NCI-H187 (cell line): ENCODE measurements at places on chromosomes 5 and 9.

GRCh38 chr9:37788332-37788731 lies 3.5 kb upstream of the EXOSC3 start:
- no peak for DNase-seq

DNA sequence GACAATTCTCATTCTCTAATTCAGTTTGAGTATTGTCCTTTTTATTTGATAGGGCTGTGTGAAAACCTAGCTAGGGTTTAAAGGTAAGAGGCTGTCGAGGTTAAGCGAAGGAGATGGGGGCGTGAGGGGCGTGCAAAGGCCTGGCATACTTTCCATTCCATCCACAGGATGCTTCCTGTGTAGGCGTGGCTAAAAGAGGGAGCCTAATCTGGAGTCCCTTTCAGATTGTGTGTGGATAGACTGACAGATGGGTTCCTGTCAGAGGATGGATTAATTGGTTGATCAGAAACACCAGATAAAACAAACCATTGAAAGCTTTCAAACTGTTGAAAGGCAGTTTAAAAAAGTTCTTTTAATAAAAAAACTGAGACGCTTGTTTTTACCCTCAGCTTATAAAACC lies 1.1 kb upstream of the ELL2 start:
- no peak for DNase-seq

- no peak for DNase-seq
Observed at GRCh38 chr9:117116084-117116483, 298.8 kb downstream of the ASTN2 start.

DNA sequence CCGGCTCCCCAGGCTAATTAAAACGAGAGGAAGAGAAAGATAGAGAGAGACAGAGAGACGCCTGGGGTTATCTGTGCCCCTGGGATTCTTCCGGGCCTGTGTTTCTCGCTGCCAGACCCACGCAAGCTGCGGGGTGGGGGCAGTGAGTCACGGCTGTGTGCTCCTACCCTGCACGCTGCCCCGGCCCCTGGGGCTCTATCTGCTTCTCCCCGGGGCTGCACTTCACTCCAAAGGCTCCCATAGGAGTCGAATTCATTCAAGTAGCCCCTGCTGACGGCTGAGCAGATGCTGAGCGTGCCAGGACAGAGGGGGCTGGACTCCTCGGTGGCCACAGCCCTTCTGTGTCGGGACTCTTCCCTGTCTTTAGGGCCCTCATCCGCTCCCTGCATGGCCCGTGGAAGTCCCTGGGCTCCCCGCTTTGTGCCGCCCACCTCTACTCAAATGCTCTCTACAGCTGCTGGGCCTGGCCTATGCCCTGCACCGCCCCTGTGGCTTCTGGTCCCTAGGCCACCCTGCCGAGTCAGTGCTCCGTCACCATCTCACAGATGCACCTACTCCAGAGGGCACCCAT lies 22.8 kb downstream of the SARDH start:
- no peak for DNase-seq

- no peak for DNase-seq
Observed at GRCh38 chr9:87119328-87119881, 172.1 kb upstream of the GAS1 start.

DNA sequence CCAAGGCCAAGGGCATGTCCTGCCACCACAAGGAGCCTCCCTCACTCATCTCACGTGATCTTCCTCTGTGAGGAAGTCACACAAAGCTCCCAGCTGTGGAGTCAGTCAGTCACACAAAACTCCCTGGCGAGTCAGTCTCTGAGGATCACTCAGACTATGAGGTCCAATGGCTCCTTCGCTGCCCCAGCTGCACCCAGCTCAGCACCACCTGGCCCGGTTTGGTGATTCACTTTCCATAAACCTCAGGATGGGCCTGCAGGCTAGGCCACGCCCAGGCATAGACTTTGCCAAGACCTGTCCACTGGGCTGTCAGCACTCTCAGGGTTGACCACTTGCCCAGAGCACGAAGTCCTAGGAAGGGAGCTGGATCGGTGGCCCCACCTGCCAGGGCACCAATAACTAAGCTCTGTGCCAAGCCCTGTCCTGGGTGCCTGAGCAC lies 233.8 kb downstream of the HSPA4 start:
- DNase-seq, result no peak

- no peak for DNase-seq
Observed at GRCh38 chr5:159713773-159714172, 202.5 kb upstream of the ADRA1B start.

GRCh38 chr9:27042476-27042875 lies 37.0 kb upstream of the LRRC19 start:
- DNase-seq, result no peak

DNA sequence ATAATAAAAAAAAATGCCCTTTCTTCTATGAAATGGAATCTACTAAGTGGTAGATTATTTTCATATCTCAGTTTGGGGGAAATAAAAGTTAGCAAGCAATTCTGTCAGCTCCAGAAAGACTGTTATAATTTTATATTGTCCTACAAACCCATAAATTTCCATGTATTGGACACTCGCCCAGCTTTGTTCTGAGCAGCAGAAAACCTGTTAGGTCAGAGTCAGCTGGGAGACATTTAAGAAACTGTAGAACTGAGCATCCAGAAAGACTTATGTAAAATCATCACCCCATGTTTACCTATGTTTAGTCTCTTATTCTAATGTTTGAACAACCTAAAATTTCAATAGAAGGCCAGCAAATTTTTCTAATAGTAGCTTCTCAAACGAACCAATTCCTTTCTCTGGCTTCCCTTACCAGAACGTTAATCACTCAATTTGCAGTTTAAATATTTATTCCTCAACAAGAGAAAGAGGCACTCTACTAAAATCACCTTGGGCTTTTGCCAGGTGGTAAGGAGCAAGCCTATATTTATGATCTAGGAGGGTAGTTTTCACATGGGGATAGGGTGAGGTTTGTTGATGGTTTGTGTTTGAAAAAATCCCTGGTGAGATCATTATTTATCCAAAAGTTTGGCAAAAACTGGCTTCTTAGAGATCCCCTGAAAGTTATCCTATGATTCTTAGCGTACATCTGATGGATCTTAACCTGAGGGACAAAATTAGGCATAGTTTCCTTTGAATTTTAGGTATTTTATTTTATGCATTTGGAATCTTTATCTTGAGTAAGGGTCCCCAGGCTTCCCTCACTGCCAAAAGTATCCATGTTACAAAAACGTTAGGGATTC lies 34.4 kb downstream of the MACROH2A1 start:
- DNase-seq, result no peak

GRCh38 chr9:80648336-80648735 lies 1041.0 kb downstream of the TLE1 start:
- no peak for DNase-seq

GRCh38 chr5:166330036-166330435 lies 1961.4 kb upstream of the WWC1 start:
- no peak for DNase-seq

DNA sequence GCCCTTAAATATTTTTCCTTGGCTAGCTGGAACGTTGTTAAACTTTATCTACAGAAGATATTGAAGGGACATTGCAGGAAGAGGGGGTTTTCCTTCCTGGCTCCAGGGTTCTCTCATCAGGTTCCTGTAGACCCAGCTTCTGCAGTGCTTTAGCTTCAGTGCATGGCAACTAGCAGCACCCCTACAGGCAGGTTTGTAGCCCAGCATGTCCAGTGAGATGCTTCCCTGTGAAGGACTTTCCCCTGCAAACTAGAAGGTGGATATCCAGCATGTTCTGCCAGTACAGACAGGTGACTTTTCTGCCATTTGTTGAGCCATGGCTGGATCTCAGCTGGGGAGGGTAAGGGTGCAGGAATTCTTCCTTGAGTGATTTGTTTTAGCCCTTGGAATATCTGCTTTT lies 10.4 kb downstream of the CCL28 start:
- DNase-seq, result no peak

- DNase-seq, result no peak
Observed at GRCh38 chr9:17462869-17463464, 115.9 kb upstream of the SH3GL2 start.

DNA sequence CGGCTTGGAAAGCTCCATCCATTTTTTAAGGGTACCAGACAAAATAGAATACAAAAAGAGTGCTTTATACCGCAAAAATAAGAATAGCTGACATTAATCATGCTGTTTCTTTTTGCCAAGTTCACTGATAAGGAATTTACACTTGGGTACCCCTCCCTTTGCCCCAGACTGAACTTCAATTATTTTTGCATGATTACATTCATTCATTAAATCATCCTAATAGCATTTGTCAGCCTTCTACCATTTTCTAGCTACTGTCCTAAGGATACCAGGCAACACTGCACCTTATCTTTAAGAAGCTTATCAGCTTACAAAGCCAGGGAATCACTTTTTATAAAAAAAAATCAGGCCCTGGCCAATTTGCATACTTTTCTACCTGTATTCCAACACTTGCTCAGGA lies 48.4 kb downstream of the YIPF5 start:
- DNase-seq, result no peak

DNA sequence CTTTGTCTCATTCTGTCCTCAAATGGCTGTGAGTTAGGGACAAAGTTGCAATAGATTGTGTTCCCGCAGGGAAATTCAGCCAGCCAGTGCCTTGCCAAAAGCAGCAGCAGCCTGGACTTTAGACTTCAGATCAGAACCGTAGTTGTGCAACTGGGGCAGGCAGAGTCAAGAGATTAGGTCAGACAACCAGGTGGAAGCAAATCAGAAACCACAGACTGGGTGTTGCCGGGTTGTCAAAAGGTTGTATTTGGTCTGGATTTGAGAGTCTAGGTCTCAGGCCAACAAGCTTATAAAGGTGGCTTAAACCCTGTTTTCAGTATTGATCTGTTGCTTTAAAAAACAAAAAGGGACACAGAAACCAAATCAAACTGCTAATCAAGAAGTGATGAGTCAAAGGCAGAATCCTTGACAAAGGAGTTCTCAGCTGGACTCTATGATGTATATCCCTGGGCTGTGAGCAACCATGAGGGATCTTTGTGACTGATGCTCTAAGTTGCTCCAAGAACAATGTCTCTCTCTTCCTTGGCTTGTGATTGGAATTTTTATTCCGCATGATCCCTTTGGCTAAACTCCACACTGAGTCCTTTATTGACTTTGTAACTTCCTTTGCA lies 20.9 kb downstream of the RFK start:
- no peak for DNase-seq

- no peak for DNase-seq
Observed at GRCh38 chr9:18941060-18941740, 91.8 kb downstream of the SAXO1 start.

GRCh38 chr5:149325166-149325735 lies 20.0 kb upstream of the GRPEL2 start:
- DNase-seq, result no peak

- DNase-seq, result no peak
Observed at GRCh38 chr5:22754155-22754554, 99.0 kb downstream of the CDH12 start.
